ENCODE measurements at places on chromosomes 3 and 15.
A peak's percentile ranks its signal among the peaks of the same experiment; 100 is the strongest.

GRCh38 chr3:162719684-162720341 is 1223.2 kb downstream of the OTOL1 start:
- DNase-seq: peak; percentile 91

DNA sequence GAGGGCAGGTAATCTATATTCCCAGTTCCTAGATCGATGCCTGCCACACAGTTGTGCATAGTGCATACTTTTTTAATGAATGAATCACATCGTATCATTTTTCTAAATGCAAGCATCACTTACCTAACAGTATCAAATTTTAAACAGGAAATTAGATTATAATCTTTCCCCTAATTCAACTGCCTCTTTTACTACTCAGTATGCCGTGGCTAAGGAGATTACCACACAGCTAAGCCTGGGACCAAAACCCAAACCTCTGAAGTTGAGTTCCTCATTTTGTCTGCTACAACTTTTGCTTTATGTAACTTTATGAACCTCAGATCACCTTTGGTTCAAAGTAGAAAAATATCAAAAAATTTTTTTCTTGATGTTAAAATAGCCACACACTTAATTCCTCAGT is 53.2 kb upstream of the FNDC3B start:
- DNase-seq: no peak

DNA sequence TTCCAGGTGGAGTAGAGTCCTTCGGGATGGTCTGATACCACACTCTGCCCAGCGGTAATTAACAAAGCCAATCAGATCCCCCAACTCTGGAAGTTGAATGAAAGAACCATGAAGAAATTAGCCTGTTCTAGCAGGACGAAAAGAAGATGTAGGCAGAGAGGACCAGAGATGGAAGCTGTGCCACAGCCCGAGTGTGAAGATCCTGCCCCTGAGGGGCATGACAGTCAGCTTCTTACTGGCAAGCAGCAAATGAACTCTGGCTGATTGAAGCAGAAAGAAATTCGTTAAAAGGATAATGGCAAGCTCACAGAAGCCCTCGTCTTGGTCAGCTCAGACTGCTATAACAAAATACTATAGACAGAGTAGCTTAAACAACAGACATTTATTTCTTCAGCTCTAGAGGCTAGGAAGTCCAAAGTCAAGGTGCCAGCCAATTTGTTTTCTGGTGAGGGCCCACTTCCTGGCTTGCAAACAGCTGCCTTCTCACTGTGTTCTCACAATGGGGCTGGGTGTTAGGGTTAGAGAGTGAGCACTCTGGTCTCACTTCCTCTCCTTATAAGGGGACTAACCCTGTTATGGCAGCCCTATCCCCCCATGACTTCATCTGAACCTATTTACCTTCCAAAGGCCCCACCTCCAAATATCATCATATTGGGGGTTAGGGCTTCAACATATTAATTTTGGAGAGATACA is 307.1 kb downstream of the VPS13C start:
- DNase-seq: no peak

DNA sequence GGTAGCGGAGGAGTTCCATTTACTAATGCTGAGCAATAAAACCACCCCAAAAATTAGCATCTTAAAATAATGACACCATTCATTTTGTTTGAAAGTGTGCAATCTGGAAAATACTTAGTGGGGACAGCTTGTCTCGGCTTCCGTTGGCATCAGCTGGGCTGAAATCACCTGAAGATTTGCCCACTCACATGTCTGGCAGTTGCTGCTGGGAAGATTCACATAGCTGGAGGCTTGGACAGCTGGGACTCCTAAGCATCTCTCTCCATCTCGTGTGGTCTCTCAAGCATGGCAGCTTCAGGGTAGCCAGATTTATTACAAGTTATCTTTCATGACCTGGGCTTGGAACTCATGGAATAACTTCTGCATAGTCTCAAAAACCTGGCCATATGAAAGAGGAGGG is 38.4 kb upstream of the BFSP2 start:
- DNase-seq: no peak

- DNase-seq: no peak
Observed at GRCh38 chr3:159263750-159264553, 462.1 kb downstream of the MFSD1 start.

DNA sequence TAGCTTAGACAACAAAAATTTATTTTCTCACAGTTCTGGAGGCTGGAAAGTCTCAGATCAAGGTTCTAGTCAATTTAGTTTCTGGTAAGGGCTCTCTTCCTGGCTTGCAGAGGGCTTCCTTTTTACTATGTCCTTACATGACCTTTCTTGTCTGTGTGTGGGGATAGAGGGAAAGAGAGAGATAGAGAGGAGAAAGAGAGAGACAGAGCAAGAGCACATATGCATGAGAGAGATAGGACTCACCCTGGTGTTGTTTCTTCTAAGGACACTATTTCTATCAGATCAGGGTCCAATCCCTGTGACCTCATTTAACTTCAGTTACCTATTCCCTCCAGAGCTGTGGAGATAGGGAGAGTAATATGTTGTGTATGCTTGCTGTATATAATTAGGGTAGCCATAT is 44.9 kb upstream of the TEX9 start:
- no peak for DNase-seq

DNA sequence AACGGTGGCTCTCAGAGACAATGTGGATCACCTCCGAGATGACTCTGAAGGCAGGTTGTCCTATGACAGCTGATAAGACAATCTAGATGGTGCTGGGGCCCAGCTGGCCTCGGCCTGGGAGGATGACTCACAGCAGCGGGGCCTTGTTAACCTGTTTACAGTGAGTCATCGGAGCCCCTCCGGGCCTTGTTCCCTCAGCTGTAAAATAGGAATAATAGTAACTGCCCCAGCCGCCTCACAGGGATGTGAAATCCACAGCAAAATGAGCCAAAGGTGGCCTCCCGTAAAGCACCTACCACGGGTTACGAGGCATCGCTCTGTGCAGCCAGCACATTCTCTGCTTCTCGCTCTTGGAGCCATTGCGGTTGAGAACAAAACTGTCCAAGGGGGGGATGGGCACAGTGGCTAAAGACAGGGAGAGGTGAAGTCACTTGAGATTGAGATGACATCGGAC is 88.6 kb upstream of the RASGRF1 start:
- DNase-seq: peak; percentile 66

- DNase-seq: no peak
Observed at GRCh38 chr3:13083898-13084297, 10.7 kb upstream of the IQSEC1 start.

- no peak for DNase-seq
Observed at GRCh38 chr3:58099865-58100264, 91.6 kb downstream of the FLNB start.

GRCh38 chr3:123540285-123540684 is 44.6 kb downstream of the HACD2 start:
- no peak for DNase-seq

DNA sequence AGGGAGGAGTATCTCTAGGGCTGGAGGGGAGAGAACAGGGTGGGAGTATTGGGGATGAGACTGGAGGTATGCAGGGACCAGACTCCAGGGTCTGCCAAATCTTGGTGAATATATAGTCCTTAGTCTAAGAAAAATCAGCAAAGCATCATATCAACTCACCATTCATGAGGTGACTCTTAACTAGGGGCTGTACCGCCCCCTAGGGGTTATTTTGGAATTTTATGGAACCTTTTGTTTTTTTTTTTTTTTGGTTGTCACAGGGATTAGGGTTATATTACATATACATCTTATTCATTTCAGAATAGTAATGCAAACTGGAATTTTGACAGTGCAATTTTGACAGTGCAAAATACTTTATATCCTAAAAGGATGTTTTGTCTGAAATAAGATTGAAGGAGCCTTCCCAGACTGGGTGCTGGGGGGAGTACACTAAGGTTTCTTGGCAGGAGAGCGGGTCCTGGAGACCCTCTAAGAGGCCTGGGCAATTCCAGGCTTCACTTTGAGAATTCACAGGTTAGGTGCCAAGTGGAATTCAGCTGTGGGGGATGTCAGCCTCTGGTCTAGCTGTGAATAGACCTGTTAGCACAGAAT is 7.5 kb downstream of the CMTM7 start:
- DNase-seq: peak; percentile 42

- DNase-seq: no peak
Observed at GRCh38 chr3:150396956-150397550, 11.0 kb upstream of the TSC22D2 start.

DNA sequence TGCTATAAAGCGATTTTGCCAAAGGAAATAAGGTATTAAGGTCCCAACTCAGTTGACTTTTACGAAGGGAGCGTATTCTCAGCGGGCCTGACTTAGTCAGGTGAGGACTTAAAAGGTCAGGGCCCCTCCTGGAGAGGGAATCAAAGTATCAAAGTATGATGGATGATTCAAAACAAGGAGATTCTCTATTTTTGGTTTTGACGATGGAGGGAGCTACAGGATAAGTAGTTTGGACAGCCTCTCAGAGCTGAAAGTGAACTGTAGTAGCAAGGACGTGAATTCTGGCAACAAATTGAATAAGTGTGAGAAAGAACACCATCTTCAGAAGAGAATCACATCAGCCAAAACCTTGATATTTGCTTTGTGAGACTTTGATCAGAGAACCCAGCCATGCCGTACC is 1186.5 kb downstream of the SI start:
- no peak for DNase-seq

GRCh38 chr15:74283368-74283767 is 47.2 kb downstream of the CCDC33 start:
- DNase-seq: no peak

GRCh38 chr3:18302517-18302916 is 122.6 kb downstream of the SATB1 start:
- DNase-seq: no peak

GRCh38 chr3:187999821-188000220 is 154.1 kb upstream of the LPP start:
- DNase-seq: no peak

Measured in HS-27A (cell line).